Naive thymus-derived CD8-positive, alpha-beta T cell (primary cell): ENCODE measurements at places on chromosomes 7 and 10. TPM values are rescaled to one million over a fixed set of nuclear protein-coding genes. Genes with fewer than 3 reads are reported as not detected.

Gene PAX4
- not detected for polyA plus RNA-seq

Gene NPSR1
- not detected for polyA plus RNA-seq

Gene MRLN
- polyA plus RNA-seq = not detected

Gene GOLGA7B
- 0.61 TPM for polyA plus RNA-seq

Gene SNX8
- polyA plus RNA-seq = 3.4 TPM

Gene CCDC126
- 7.8 TPM for polyA plus RNA-seq

DNA sequence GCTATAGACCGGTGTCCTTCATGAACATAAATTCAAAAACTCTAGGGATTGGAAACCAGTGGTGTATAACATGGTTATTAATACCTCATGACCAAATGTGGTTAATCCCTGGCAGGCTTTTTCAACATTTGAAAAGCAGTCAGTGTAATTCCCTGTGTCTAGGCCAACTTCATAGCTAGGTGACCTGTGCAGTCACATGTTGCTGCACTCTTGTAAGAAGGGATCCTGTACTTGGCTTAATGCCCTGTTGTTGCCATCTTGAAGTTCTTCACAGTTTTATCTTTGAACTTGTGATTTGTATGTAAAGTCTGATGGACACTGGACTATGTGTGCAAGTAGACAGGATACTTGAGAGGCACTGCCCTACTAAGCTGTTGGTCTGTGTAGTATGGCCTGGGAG lies 39.7 kb downstream of the ZNF33A start:
- no peak for DNase-seq

DNA sequence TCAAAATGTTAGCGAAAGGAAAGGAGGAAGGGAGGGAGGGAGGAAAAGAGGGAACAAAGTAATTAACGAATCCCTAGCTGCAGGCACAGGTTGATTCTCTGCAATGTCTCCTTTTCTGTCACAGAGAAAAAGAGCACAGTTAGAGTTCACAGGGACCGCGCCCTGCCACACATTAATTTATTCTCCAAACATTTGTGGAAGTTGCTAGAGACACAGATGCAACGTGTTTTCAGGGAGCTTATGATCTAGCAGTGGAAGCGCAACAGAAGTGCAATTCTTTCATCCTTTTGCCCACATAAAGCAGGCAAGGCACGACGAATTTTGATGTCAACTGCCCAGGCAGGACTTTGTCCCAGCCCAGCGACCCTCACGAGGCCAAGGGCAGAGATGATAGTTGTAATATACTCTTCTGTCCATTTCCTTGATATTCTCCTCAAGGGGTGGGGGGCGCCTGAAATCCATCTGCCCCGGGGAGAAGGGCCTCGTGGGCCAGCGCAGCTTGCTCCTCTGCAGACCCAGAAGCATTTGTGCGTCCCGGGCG lies 101.7 kb upstream of the ZNF438 start:
- DNase-seq = no peak

DNA sequence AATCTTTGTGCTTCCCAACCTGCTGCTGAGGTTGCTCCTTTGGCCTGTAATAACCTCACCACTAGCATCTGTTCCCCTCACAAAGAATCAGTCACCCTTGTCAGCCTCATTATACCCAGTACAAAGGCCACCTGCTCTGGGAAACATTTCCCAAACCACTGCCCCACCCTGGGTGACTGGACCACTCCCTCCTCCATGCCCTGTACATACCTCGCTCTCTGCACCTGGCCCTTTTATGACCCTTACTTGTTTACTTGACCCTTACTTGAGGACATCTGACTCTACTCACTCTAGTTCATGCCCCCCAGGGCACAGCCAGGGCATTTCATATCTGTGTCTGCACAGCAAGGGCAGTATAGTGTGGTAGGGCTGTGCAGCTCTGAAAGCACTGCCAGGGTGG lies 21.4 kb upstream of the AOC1 start:
- DNase-seq = no peak

- no peak for DNase-seq
Measured at GRCh38 chr7:87129848-87130247, 22.4 kb upstream of the DMTF1 start.

DNA sequence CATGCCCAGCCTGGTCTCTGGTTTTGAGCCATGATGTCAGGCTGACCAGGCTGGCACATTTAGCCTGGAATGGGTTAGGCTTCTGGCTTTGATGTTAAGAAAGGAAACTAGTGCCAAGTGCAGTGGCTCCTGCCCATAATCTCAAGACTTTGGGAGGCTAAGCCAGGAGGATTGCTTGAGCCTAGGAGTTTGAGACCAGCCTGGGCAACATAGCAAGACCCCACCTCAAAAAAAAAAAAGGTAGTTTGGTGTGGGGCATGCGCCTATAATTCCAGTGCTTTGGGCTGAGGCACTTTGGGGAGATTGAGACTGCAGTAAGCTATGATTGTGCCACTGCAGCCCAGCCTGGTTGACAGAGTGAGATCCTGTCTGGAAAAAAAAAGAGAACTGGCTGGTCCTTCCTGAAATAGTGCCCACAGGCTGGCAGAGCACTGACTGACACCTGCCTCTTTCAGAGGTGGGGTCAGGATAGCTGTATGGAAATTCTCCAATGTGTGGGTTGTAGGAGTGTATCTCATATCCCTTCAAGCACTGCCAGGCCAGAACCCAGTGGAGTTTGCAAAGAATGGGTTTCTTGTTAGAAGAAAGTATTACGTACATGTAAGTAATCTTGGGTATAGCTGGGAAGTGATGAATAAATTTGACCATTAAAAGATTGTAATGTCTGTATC lies 61.3 kb downstream of the KAT6B start:
- DNase-seq = no peak

DNA sequence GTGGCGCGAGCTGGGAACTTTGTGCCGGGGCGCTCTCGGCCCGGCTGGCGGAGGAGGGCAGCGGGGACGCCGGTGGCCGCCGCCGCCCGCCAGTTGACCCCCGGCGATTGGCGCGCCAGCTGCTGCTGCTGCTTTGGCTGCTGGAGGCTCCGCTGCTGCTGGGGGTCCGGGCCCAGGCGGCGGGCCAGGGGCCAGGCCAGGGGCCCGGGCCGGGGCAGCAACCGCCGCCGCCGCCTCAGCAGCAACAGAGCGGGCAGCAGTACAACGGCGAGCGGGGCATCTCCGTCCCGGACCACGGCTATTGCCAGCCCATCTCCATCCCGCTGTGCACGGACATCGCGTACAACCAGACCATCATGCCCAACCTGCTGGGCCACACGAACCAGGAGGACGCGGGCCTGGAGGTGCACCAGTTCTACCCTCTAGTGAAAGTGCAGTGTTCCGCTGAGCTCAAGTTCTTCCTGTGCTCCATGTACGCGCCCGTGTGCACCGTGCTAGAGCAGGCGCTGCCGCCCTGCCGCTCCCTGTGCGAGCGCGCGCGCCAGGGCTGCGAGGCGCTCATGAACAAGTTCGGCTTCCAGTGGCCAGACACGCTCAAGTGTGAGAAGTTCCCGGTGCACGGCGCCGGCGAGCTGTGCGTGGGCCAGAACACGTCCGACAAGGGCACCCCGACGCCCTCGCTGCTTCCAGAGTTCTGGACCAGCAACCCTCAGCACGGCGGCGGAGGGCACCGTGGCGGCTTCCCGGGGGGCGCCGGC lies 870 bp downstream of the FZD1 start:
- no peak for DNase-seq

DNA sequence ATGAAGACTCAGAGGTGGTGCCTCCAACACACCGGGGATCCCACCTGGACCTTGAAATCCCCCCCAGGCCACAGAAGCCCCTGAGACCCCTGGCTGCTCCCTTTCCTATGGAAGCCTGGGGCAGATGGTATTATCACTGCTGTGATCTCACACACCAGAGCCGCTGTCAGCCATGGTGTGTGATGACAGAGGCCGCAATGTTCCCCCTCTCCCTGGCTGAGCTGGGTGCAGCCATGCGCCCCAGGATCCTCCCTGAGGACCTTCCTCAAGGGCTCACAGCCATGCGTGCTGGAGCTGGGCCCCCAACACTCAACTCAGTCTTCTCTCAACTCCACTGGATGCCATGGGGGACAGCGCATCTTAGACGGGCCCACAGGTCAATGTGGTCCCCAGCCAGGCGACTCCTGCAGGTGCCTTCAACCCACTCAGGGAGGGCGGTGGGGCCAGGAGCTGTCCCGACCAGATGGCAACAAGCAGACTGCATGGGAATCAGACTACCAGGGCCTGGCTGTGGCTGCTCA lies 44.9 kb downstream of the VIPR2 start:
- DNase-seq = no peak

DNA sequence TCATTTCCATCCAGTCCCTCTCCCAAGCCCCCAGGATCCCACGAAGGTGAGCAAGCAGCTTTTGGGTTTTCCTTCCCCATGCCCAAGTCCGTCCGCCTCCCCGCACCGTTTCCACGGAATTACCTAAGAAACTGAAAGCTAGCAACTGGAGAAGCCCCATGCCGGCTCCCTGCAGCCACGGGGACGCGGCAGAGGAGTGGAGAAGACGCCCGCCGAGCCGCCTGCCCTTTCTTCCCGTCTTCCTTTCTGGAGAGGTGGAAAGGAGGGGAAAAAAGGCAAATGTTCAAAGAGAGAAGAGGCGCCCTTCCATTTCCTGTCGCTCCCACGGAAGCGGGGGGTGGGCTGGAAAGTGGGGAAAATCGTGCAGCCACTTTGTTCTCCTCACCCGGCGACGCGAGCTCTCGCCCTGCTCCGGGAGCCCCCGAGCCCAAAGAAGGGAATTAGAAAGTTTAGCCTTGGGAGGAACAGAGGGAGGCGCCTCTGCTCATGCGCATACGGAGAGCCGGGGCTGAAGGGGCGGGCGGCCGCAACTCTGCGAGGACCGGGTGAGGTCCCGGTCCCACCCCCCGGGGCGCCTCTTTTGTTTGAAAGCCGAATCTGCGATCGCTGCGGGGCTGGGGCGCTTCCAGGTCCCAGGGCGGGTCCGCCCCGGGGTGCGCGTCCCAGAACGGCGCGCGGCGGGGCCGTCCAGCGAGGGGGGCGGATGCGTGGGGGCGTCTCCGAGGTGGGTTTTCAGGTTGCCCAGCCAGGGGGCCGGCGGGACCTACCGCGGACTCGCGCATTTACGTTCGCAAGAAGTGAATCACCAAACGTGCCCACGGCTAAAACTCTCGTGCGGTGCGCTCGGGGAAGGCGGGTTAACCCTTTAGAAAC lies at the start of gene LAMB1:
TSS of gene LAMB1 (minus strand) at position 436 of the 873 bp plus-strand sequence. CDS start at position 160, 276 bp downstream.
- no peak for DNase-seq

DNA sequence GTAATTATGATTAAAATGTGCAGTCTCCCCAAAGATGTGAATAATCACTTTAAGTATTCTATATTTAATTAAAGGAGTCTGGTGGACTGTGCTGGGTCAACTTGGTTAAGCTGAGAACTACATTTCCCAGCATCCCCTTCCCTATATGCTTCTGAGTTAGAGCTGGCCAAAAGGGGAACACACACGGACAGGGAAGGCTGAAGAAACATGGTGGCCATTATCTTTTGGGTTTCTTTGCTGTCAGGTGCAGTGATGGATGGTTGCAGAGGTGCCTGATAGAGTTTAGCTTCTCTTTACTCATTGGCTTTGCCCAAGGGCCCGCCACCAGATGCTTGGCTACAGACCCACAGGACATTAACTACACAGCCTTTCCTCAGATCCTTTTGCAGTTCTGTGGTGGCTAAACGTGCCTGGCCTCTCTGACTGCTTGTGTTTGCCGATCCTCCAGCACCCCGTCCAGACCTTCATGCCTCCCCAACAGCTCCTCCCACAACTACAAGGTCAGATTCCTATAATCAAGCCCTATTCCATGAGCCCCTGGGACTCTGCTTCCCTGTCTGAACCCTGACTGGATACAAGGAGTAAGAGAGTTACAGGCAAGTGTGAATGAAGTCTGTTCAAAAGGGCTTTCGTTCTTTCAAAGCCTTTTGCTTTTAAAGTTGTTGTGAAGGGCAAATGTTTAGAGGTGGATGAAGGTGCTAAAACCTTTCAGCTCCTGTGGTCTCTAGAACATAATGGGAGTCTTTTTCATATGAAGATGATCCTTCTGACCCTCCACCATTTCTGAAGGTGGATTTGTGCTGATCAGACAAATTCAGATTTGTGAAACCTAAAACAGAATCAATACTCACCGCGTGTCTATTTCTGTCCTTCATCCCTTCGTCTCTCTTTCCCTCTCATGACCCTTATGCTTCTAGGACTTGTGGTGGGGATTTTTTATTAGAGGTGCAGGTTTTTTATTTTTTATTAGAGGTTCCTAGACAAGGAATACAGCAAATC lies 21.5 kb downstream of the BUB3 start:
- DNase-seq = no peak

GRCh38 chr7:76002139-76002538 lies 7.7 kb upstream of the TMEM120A start:
- no peak for DNase-seq

GRCh38 chr10:17155826-17156225 lies 26.2 kb upstream of the CUBN start:
- DNase-seq = no peak

GRCh38 chr10:113802997-113803396 lies 50.9 kb downstream of the DCLRE1A start:
- no peak for DNase-seq

DNA sequence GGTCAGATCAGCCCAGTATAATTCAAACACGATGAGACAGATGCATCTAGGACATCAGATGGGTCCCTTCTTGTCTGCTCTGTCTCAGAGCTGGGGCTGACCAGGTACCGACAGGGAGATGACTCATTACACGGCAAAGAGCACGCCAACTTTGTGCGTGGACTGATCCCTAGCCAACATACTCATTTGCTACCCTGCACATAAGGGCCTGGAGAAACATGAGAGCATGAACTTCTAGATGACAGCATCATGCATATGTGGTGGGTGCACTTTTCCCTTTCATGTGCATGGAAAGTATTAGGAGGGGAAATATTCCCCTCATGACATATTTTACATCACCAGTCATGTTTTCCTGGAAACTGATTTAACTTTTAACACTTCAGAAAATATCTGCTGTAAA lies 35.1 kb upstream of the NPVF start:
- no peak for DNase-seq
